ENCODE measurements at places on chromosomes 7 and 10.

- DNase-seq, result no peak
These were observed 635.3 kb downstream of the INHBA start for GRCh38 chr7:41067576-41067975.

- no peak for DNase-seq
These were observed 73.2 kb downstream of the RHOBTB1 start for GRCh38 chr10:60870803-60871202.

DNA sequence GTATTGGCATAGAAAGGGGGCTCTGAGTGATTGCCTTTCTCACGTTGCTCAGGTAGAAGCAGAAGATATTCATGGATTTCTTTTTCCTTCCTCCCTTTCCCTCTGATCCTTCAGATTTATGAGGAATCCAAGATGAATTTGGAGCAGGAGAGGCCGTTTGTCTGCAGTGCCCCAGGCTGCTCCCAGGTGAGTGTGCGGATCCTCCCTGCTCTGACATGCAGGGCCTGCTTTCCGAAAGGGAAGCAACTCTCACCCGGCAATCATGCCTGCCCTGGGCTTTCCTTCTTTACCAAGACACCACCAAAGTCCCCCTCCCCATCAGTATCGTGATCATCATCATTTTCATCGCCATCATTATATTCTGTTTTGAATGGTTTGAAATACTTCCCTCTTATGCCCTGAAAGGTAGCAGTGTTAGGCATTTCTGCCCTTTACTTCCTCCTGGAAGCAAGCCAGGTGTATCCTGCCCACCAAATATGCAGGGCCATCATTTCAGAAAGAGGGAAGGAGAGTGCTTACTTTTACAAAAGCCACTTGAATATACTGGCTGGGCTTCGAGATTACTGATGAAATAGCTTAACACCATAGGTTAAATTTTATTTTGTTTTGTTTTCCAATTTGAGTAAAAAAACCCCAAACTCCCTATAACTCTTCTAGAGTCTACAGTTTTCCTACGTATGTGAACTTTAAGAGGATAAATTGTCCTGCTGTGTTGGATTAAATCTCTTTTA is 75.9 kb downstream of the CREB5 start:
- DNase-seq, result no peak

GRCh38 chr7:122289426-122289825 is 15.1 kb downstream of the FEZF1 start:
- no peak for DNase-seq

GRCh38 chr10:7659560-7659959 is 7.2 kb downstream of the ITIH5 start:
- DNase-seq, result no peak

- no peak for DNase-seq
These were observed 1307.7 kb upstream of the LRRTM3 start for GRCh38 chr10:65618126-65618525.

- DNase-seq, result no peak
These were observed 11.8 kb upstream of the TFAM start for GRCh38 chr10:58373442-58373827.

GRCh38 chr7:143245123-143245522 is 18.1 kb upstream of the GSTK1 start:
- DNase-seq, result no peak

DNA sequence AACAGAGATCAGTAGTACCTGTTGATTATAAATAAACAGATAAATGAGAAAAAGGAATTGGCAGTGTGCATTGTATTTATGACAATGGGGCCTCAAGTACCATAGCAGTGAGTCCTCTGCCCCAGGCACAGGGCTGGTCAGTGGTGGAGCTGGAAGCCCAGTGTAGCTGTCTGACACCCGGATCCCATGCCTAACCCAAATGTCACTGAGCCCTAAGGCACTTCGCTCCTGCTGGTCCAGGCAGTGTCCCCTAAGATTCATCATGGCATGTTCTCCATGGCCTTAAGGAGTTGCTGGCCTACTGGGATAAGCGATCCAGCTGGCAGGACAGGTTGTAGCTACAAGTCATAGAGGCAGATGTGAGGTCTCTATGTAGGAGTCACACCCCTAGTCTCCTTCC is 3.3 kb upstream of the ZNF736 start:
- DNase-seq, result no peak

GRCh38 chr7:79598351-79598750 is 144.9 kb upstream of the MAGI2 start:
- DNase-seq, result no peak

- DNase-seq, result no peak
These were observed 125.8 kb downstream of the RAPGEF5 start for GRCh38 chr7:22231141-22231540.

- no peak for DNase-seq
These were observed 143.4 kb upstream of the LSM8 start for GRCh38 chr7:118040562-118040961.

GRCh38 chr7:151693140-151693539 is 173.4 kb upstream of the RHEB start:
- DNase-seq, result no peak

GRCh38 chr7:54629771-54630170 is 87.6 kb downstream of the VSTM2A start:
- no peak for DNase-seq

DNA sequence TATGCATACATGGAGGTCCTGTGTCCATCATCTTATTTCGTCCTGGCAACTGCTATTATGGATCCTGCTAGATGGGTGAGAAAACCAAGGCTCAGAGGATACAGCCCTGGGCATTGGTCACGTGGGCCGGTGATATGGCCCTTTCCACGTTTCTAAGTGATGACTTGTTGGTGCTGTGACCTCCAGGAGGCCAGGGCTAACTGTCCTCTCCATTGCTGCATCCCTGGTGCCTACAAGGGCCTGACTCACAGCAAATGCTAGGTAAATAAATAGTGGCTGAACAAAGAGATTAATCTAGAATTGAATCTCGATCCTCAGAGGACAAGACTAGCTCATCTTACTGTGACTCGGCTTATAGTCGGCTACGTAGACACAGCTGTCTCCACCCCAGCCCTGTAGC is 78.6 kb downstream of the FAM53B start:
- DNase-seq, result no peak

- no peak for DNase-seq
These were observed 256.9 kb upstream of the FZD1 start for GRCh38 chr7:91007371-91007770.

DNA sequence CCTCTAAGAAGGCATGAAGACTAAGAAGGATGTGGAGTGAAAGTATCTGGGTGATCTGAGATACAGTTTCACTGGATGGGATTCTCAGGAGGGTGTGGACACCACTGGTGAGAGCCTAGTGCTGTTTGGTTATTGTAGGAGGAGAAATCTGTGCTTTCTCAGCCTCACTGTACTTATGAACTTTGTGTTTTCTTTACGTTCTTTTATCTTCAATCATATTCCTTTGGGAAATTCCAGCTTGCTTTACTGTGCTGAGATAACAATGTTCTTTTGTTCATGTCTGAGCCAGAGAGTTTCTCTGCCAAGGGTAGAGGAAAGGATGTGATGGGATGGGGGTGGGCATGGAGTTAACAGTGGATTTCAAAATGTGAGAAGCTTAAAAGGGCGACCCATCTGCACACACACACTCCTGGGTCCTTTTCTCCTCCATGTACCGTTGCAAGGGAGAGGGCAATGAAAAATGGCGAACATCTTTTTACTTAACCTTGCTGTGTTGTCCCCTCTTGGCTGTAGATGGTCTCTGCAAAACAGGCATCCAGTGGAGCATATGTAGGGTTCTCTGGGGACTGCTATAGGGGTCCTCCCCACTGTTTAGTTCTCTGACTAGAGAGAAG is 25.0 kb upstream of the TAX1BP1 start:
- DNase-seq, result no peak

DNA sequence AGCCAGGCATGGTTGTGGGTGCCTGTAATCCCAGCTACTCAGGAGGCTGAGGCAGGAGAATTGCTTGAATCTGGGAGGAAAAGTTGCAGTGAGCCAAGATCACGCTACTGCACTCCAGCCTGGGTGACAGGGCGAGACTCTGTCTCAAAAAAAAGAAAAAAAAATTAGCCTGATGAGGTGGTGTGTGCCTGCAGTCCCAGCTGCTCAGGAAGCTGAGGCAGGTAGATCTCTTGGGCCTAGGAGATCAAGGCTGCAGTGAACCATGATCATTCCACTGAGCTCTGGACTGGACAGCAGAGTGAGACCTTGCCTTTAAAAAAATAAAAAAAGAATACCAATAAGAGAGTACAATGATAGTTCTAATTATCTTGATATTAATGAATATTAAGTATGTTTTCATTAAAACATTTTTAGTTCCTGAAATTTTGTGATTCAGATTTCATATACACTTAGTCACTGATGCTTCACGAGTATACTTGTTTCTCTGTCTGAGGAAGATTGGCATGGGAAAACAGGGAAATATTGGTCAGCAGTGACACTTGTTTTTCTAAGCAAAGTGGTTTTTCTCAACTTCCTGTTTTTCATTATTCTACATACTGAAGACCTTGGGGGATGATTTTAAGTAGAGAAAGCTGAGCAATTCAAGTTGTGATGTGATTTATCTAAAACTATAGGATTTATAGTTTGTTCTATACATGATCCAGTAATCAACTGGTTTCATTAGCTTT is 76.8 kb downstream of the ADK start:
- DNase-seq, result no peak

GRCh38 chr7:41028580-41028979 is 674.3 kb downstream of the INHBA start:
- DNase-seq, result no peak

GRCh38 chr7:82428186-82428961 is 15.2 kb downstream of the CACNA2D1 start:
- DNase-seq, result no peak

DNA sequence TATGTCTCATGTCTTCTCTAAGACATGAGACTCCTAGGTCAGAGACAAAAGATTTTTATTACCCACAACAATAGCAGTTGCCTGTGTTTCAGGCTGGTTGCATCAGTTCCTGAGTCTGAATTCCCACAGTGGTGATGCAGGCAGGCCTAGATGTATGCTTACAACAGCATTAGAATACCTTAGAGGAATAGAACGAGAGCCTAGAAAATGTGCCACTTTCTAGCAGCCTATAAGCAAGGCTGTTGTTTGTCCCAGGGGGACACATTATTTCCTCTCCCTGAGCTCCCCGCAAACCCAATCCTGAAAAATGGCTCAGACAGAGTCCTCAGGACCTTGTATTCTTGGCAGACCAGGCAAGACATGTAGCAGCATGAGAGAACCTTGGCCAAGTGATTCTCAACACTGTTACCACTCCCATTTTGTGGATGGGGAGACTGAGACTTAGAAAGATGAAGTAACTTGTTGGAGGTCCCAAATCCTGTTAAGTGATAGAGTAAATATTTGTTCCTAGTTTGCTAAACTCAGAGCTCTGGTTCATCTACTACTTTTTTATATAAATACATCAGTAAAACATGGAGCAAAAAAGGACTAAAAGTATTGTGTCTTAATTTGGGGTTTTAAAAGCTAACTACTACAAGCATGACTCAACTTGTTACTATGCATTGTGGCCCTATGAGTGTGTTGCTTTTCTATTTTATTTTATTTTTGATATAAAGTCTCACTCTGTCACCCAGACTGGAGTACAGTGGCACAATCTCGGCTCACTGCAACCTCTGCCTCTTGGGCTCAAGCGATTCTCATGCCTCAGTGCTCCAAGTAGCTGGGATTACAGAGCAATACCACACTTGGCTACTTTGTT is 14.2 kb downstream of the VTI1A start:
- no peak for DNase-seq

DNA sequence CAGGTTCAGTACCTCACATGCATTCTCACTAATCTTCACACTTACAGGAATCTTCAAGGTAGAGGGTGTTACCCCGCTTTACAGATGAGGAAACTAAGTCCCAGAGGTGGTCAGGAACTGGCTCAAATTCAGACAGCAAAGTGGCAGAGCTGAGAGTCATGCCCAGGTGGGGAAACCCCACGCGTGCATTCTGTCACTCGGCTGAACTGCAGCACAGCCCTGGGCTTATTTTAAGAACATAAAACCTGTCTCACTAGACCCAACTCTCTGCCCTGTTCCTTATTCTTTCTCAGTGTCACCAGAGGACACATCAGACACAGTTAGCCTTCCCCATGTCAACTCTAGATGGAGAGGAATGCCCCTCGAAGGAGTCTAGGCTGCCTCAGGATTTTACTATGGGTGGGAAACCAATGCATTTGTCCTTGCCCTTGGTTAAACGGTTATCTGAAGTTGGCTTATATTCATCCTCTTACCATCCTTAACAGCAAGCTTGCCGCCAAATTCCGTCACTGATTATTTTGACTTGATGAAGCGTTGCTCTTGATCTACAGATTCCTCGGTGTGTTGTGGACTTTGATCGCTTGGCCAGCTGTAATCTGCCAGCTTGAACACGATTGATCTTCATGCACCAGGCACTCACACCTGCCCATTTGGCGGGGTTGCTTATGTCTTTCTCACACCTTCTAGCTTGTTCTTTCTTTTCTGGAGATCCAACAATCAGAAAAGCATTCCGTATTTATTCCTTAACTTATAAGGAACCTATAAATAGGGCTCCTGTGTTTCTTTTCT is 627.9 kb downstream of the SDK1 start:
- DNase-seq, result no peak

- no peak for DNase-seq
These were observed 1.4 kb downstream of the FGFBP3 start for GRCh38 chr10:91907914-91908336.

GRCh38 chr10:29590915-29591650 is 43.7 kb downstream of the SVIL start:
- no peak for DNase-seq

DNA sequence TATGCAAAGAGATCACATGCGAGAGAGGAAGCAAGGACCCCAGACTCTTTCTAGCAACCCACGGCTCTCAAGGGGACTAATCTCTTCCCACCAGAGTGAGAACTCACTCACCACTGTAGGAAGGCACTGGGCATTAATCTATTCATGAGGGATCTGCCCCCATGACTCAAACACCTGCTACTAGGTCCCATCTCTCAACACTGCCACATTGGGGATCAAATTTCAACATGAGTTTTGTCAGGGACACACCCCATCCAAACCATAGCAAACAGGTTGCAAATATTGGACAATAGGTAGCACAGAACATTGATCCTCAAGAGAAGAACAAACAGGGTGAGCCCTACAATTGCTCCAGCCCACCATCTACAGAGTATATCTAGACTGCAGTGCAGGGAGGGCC is 740.6 kb downstream of the LRMDA start:
- no peak for DNase-seq

DNA sequence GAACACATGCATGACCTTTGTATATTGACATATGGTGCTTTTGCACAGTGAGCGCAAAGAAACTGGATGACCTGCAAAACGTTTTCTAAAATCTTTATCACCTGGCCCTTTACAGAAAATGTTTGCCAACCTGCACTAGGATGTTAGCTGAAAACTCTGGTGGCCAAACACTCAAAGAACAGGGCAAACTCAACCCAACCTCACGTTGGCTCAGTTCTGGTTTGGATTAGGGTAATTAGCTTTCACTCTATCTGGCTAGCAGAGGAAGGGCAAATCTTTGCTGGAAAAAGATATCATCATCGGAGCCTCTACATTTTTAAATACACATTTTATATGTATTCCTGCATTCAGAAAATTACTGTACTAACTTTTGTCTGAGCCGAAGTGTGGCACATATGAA is 688.9 kb downstream of the PHTF2 start:
- no peak for DNase-seq

GRCh38 chr7:150986099-150986512 is 4.7 kb upstream of the NOS3 start:
- no peak for DNase-seq

Measured in activated naive CD4-positive, alpha-beta T cell (primary cell).